ENCODE measurements at places on chromosomes 5 and 9. TPM values are rescaled to one million over a fixed set of nuclear protein-coding genes. Genes with fewer than 3 reads are reported as not detected.

Gene PSD2
- total RNA-seq = 0.70 TPM

Gene GARIN3
- not detected for total RNA-seq

Gene OTP
- not detected for total RNA-seq

- no peak for DNase-seq
Observed at GRCh38 chr5:63043792-63044191, 465.2 kb downstream of the LRRC70 start.

Gene LRRTM2
- total RNA-seq = 0.39 TPM

Data from A673 (cell line).